Cardiac fibroblast (primary cell): ENCODE measurements at places on chromosomes 2 and 18.

DNA sequence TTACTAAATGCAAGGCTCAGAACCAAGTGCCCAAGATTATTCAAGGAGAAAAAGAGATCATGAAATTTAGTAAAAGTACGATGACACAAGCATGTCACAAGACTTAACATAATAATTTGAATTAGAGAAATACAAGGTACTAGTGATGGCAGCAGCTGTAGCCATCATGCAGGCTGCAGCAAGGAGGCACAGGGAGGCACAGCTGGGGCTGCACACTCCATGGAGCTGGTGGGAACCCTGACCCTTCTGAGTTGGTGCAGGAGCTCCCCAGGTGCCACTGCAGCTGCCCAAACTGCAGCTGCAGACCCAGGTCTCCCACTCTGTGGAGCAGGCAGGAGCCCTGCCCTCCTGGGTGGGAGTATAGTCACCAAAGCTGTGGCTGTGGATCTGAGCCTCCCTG lies 46.0 kb downstream of the COL3A1 start:
- peak; percentile 21 for DNase-seq

DNA sequence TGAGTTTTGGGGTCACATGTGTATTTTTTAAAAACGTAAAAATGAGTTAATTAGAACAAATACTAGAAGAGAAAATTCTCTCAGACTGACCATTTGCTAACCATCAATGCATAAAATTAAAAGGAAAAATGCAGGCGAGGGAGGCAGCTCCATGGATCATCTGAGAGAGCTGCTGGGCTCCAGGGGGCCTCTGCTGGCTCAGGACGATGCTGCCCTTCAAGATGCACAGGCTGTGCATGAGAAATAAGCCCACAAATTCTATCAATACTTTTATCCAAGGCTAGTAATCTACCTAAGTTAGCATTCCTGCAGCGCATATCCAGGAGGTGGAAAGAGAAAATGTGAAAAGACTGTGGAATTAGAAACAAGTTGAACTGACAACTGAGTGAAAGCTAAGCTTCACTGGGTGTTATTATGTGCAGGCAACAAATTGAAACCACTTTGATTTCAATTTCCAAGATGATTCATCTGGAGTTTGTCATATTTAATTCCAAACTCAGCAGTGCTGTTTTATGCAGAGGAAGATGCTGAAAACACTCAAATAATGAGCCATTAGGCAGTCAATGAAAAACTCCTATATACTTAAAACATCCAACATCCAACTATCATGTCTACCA lies 261.1 kb downstream of the NBAS start:
- no peak for DNase-seq

GRCh38 chr2:19038071-19039015 lies 320.1 kb downstream of the OSR1 start:
- peak; percentile 90 for DNase-seq

- peak; percentile 31 for DNase-seq
Observed at GRCh38 chr2:72915907-72916742, 1.2 kb upstream of the EMX1 start.

- peak; percentile 44 for DNase-seq
Observed at GRCh38 chr2:226796840-226797288, 2.8 kb downstream of the IRS1 start.

- DNase-seq: no peak
Observed at GRCh38 chr18:54163453-54163852, 61.0 kb downstream of the MBD2 start.
